Activated CD8-positive, alpha-beta T cell treated with anti-CD3 and anti-CD28 coated beads, Interleukin-2, amount 10 ng/mL, durations not matched to agents 7 days and 5 days (primary cell): ENCODE measurements at places on chromosomes 4 and X. TPM values are rescaled to one million over a fixed set of nuclear protein-coding genes. Genes with fewer than 3 reads are reported as not detected.

GRCh38 chr4:184587221-184587620 is 62.0 kb downstream of the CASP3 start:
- no peak for DNase-seq

DNA sequence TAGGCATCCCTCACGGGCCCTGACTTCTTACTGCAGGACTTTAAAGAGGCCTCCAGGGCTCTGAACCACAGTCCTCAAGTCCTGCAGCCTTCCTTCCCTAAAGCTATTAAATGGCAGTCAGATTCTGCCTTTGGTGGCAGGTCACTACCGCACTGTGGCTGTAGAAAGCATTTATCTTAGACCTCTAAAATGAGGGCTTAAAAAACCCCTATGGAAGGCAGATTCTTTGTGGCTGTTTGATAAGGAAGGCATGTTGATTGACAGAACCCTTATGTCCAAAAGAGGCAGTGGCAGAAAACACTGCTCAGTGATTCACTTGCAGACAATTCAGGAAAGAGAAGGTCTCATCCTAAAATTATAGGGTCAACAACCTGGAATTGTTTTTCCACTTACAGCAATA is 79.2 kb downstream of the FBXL5 start:
- DNase-seq, result no peak

- no peak for DNase-seq
These were observed 171.9 kb upstream of the RBPJ start for GRCh38 chr4:26148927-26149326.

CLTRN gene
- not detected for total RNA-seq

DNA sequence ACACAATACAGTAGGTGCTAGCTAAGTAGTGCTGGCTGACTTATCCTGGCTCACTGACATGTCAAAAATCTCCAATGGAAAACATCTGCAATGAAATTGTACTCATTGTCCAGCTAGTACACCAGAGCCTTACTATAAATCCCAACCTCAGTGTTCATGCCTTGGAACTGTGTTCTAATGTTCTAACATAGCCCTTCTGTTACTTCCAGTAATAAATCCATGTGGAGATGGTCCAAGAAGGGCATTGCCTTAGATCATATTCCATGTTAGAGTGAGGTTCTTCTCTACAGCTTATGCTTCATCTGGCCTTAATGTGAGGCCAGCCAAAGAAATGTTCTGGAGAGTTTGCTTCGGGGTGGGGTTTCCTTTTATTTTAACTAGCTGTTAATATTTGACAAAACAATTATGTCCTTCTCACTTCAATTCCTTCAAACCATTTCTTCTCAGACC is 25.1 kb downstream of the ENOX2 start:
- DNase-seq, result no peak

GRCh38 chr4:15598644-15599043 is 56.5 kb downstream of the FBXL5 start:
- no peak for DNase-seq

GRCh38 chrX:49876750-49877149 is 2.5 kb upstream of the USP27X start:
- DNase-seq, result peak; percentile 48

TDO2 gene
- not detected for total RNA-seq

GRCh38 chr4:24032371-24032989 is 142.6 kb upstream of the PPARGC1A start:
- no peak for DNase-seq

PHEX gene
- 0.24 TPM for total RNA-seq

GRCh38 chrX:108292053-108292452 is 146.2 kb downstream of the COL4A6 start:
- no peak for DNase-seq

PPID gene
- total RNA-seq, result 33.9 TPM

- no peak for DNase-seq
These were observed 73.9 kb downstream of the SERTM2 start for GRCh38 chrX:111585337-111585736.

- DNase-seq, result no peak
These were observed 115.2 kb upstream of the KIT start for GRCh38 chr4:54542540-54543041.

- DNase-seq, result peak; percentile 38
These were observed 755 bp downstream of the ANKRD17 start for GRCh38 chr4:73257651-73258435.
